ENCODE measurements at places on chromosomes 4 and X. TPM values are rescaled to one million over a fixed set of nuclear protein-coding genes. Genes with fewer than 3 reads are reported as not detected.

PPP2R2C gene
- not detected for polyA plus RNA-seq

GRCh38 chrX:106742805-106743204, 16.3 kb downstream of the RNF128 start:
- DNase-seq: no peak

CMC4 gene
- polyA plus RNA-seq: 10.0 TPM

GRCh38 chr4:22434895-22435294, 81.0 kb downstream of the ADGRA3 start:
- no peak for DNase-seq

DNA sequence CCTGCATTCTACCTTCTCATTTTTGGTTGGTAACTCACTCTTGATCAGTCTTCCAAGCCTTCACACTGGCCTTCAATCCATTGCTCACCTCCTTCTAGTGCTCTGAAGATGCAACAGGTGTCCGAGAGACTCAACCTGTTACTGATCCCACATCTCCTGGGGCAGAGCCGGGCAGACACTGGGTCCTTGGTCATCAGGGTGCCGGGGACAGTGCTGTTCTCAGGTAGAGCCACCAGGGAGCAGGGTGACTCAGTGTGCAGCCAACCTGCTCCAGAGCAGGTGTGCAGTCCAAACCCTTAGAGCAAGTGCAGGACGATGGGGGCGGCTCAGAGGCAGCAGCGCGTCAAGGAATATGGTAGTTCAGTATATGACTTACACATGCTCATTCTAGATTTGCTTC, 188.4 kb downstream of the DHX15 start:
- no peak for DNase-seq

DNA sequence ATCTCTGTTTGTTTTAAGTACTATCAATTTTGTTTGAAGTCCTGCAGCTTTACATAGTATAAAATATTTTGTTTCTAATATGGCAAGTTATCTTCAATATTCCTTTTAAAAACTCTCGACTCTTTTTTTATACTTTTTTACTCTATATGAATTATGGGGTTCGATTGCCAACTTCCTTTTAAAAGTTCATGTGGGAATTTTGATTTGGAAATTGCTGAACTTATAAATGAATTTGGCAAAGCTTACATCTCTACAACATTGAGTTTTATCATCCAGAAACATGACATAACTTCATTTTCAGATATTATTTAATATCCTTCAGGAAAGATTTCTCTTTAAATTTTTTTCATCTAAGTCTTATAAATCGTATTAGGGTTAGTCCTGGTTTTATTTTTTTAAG, 60.8 kb downstream of the ASB9 start:
- DNase-seq: no peak

SLC10A4 gene
- polyA plus RNA-seq: 0.09 TPM

- no peak for DNase-seq
Observed at GRCh38 chr4:9880406-9881197, 99.2 kb downstream of the DRD5 start.

- DNase-seq: no peak
Observed at GRCh38 chr4:176334066-176334465, 14.3 kb downstream of the SPCS3 start.

DNA sequence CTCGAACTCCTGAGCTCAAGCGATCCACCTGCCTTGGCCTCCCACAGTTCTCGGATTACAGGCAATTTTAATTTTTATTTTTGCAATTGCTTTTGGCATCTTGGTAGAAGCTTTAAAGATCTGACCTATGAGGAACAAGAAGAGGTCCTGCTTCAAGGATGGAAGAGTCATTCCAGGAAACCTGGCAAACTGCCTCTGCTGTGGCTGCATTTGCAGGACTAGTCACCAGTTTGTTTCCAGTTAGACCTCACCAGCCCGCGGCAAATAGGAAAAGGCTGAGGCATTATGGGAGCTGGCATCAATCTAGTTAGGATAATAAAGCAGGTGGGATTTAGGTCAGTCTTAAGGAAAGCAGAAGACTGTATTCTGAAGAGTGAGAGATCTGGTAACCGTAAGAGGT, 51.9 kb upstream of the LAS1L start:
- no peak for DNase-seq

KIAA1210 gene
- polyA plus RNA-seq: not detected

DNA sequence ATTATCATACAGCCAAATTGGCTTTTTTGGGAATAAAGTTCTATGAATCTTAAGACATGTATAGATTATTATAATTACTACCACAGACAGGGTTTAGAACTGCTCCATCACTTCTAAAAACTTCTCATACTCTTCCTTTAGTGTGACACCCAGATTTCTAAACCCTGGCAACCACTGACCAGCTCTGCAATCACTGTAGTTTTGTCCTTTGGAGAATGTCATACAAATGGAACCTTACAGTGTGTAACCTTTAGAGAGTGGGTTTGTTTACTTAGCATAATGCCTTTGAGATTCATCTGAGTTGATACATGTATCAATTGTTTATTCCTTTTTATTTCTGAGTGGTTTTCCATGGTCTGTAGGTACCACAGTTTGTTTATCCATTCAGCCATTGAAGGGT, 95.0 kb downstream of the TMEM164 start:
- DNase-seq: no peak

- no peak for DNase-seq
Observed at GRCh38 chr4:75660491-75660890, 12.7 kb downstream of the G3BP2 start.

PLAC8 gene
- polyA plus RNA-seq: 13.7 TPM

DNA sequence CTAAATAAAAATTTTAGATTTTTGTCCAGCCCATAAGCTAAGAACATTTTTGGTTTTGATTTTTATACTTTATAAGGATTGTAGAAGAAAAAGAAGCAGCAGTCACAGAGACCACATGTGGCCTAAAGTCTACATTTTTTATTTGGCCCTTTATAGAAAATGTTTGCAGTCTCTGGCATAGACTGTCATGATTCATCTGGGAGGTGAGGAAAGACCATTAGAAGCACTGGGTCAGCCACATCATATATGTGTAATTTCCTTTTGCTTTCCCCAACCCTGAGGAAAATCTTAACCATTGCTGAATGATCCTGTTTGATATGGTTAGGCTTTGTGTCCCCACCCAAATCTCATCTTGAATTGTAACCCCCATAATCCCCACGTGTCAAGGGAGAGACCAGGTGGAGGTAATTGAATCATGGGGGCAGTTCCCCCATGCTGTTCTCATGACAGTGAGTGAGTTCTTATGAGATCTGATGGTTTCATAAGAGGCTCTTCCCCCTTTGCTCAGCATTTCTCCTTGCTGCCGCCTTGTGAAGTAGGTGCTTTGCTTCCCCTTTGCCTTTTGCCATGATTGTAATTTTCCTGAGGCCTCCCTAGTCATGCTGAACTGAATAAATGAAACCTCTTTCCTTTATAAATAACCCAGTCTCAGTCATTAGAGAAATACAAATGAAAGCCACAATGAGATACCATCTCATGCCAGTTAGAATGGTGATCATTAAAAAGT, 12.1 kb upstream of the COPS4 start:
- no peak for DNase-seq

GRCh38 chrX:55767100-55767499, 49.6 kb downstream of the RRAGB start:
- no peak for DNase-seq

DNA sequence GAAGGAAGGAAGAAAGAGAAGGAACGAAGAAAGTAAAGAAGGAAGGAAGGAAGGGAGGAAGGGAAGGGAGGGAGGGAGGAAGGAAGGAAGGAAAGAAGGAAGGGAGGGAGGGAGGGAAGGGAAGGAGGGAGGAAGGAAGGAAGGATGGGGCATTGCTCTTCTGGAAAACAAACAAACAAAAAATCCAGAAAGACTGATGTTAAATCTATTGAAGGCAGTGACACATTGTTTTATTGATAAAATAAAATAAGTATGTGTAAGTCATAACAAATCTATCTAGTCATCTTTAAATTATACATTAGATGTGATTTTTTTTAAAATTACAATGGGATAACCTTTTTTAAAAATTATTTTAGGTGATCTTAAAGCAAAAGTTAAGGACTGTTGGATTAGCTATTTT, 1245.5 kb downstream of the STIM2 start:
- DNase-seq: no peak

MAP3K15 gene
- polyA plus RNA-seq: 0.07 TPM

PAGE3 gene
- not detected for polyA plus RNA-seq

DNA sequence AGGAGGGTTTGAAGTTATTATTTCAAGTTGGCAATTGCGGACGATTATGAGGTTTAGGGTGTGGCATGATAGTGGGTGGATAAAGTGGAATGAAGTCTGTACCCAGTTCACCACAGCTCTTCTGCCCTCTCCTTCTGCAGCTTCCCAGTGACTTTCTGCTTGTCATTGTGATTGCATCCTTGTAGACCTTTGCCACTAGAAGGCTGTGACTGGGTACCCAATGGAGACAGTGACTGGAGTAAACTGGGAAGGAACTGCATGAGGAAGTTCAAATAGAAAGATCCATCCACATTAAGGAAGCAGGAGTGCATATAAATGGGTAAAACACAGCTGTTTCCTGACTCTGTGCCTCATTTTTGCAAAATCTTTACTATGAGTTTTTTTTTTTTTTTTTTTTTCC, 53.5 kb upstream of the SPANXN3 start:
- no peak for DNase-seq

- DNase-seq: no peak
Observed at GRCh38 chrX:153770601-153771414, 6.8 kb downstream of the PLXNB3 start.

IL2 gene
- polyA plus RNA-seq: not detected

GRCh38 chr4:144611850-144612249, 34.1 kb upstream of the HHIP start:
- DNase-seq: no peak

HEPH gene
- 8.6 TPM for polyA plus RNA-seq

DNA sequence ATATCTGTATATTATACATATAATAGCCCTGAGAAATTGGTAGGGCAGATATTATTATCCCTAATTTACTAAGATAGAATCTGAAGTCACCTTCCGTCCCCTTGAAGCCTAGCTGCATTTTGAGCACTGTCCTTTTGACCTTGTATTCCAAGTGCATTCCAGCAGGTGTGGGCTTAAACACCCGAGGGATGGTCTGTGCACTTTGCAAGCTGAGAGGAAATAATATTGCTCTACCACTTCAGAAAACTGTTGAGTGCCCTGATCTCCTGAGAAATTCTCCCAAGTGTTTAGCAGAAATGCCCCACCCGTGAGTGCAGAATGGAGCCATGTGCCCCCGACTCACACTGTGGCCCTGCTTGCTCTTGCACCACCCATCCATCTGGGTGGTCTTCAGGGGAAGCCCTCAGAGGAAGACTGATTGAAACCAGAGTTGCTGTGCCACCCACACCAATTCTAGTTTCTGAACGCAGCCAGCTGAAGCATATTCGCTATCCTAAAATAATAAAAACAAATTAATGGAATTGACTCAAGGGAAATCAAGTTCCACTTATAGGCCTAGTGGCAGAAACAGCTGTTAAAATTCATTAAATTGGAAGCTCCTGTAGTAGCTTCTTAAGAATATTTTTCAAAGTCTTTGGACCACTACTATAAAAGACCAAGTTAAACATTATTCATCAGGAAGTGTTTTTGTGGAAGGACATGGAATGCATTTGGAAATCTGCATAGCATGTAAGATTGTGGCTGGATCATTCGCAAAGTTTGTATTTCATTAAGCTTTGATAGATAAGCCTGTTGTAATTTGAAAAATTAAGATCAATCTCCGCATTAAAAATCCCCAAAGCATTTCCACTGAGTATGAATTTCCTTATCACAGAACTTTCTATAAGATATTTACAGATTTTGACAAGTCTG, 41.3 kb upstream of the PRKG2 start:
- no peak for DNase-seq

NXF2 gene
- polyA plus RNA-seq: not detected

GRCh38 chr4:44279066-44279465, 169.5 kb downstream of the KCTD8 start:
- no peak for DNase-seq

CORIN gene
- polyA plus RNA-seq: 19.3 TPM

- no peak for DNase-seq
Observed at GRCh38 chr4:57943682-57944081, 833.5 kb upstream of the IGFBP7 start.

DNA sequence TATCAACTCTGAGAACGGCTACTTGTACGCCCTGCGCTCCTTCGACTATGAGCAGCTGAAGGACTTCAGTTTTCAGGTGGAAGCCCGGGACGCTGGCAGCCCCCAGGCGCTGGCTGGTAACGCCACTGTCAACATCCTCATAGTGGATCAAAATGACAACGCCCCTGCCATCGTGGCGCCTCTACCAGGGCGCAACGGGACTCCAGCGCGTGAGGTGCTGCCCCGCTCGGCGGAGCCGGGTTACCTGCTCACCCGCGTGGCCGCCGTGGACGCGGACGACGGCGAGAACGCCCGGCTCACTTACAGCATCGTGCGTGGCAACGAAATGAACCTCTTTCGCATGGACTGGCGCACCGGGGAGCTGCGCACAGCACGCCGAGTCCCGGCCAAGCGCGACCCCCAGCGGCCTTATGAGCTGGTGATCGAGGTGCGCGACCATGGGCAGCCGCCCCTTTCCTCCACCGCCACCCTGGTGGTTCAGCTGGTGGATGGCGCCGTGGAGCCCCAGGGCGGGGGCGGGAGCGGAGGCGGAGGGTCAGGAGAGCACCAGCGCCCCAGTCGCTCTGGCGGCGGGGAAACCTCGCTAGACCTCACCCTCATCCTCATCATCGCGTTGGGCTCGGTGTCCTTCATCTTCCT, 2.7 kb downstream of the PCDH10 start:
- no peak for DNase-seq

TCEANC gene
- polyA plus RNA-seq: 1.1 TPM

DNA sequence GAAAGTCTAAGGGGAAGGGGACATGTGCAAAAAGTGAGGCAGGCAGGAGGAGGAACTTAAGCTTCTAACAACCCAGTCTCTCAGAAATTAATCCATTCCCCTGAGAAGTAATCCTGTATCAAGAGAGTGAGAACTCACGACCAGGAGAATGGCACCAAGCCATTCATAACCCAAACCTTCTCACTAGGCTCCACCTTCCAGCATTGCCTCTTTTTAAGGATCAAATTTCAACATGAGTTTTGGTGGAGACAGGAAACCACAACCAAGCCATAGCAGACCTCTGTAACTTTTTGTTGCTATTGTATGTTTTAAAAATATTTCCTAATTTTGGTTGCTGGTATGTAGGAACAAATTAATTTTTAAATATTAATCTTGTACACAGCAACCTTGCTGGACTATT, 32.8 kb downstream of the PASD1 start:
- DNase-seq: no peak

DNA sequence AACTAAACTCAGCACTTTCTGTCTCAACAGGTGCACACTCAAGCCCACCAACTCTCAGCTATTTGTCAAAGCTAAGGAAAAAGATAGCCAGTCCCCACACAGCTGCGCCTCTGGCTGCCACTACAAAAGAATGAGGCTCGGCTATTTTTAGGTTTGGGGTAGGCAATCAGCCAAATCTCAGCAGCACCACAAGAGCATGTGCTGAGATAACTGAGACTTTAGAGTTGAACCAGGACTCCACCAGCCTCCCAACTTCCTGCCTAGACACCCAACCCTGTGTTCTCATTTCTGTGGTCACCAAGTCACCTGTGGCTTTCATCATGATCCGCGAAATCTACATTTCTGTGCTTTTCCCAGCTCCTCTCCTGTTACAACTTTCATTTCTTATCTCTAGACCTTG, 28.0 kb downstream of the DMD start:
- DNase-seq: no peak

All from BJ (cell line).